ENCODE measurements at places on chromosomes 11 and 22.

DNA sequence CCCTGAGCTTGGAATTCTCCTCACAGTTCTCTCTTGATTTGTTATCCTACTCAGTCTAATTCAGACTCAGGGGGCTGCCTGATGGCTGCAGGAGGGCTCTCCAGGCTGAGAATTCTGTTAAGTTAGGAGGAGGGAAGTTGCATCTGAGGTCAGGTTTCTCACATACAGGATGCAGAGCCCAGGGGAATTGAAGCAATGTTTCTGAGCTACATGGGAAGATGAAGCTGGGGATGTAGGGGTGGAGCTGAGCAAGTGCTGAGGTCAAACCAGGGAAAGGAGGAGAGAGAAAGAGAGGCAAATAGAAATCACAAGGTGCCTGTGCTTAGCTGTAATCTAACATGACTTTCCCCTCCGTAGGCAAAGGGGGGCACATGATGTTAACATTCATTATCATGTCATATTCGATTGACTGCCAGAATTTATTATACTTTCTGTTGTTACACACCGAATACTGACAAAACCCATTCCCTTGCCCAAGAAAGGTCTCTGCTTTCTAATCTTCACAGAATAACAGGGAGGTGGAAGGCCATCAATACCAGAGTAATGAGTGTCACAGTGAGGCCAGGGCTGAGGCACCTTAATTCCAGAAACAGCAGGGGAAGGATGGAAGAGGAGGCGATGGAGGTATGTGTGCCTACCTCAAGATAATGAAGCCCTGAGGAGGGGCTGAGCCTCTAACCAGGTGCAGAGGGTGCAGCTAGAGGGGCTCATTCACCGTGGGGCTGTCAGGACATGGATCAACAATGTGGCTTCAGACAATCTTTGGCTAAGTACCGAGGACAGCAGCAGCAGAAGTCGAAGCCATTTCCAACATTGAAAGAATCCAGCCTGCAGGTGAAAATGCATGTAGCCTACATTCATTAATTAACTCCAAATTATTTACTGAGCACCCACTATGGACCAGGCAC lies 205.4 kb upstream of the SNX19 start:
- no peak for DNase-seq

DNA sequence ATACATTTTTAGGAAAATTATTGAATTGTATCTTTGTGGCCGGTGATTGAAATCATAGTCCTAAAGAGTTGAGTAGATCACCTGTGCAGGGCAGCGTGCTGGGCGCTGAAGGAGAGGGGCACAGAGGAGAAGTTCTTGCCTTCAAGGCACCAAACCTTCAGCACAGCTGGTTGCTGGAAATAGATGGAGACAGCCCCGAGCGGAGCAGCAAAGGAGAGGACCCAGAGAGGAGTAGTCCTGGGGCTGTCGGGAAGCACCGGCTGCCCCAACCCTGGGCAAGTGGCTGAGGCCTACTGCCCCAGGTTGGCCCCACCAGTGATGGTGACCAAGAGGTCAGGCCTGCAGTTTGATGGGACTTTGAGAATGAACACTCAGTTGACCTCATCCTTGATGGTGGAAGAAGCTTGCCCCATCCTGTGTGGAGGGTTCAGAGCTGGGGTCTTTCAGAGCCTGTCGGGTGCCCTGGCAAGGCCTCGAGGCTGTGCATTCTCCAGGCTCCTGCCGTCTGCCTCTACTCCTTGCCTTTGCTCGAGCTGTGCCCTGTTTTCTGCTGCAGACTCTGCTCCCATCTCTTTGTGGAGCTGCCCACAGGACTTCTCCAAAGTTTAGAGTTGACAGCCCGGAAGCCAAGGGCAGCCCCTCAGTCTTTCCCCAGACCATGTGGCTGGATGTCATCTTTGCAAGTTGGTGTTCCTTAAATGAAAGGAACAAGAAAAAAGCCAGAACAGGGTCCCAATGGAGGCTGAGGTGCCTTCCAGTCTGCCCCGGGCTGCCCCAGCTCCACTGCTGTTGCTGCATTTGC lies 285.1 kb downstream of the TBC1D22A start:
- no peak for DNase-seq

- DNase-seq: no peak
Observed at GRCh38 chr11:1291295-1292017, 18.0 kb downstream of the TOLLIP start.

GRCh38 chr11:12179531-12179930 lies 69.1 kb downstream of the MICAL2 start:
- DNase-seq: no peak

GRCh38 chr11:135001581-135001980 lies 589.5 kb upstream of the B3GAT1 start:
- no peak for DNase-seq

GRCh38 chr11:112100462-112100861 lies 13.8 kb downstream of the SDHD start:
- DNase-seq: no peak

GRCh38 chr11:65777821-65778361 lies 2.9 kb downstream of the AP5B1 start:
- DNase-seq: no peak

DNA sequence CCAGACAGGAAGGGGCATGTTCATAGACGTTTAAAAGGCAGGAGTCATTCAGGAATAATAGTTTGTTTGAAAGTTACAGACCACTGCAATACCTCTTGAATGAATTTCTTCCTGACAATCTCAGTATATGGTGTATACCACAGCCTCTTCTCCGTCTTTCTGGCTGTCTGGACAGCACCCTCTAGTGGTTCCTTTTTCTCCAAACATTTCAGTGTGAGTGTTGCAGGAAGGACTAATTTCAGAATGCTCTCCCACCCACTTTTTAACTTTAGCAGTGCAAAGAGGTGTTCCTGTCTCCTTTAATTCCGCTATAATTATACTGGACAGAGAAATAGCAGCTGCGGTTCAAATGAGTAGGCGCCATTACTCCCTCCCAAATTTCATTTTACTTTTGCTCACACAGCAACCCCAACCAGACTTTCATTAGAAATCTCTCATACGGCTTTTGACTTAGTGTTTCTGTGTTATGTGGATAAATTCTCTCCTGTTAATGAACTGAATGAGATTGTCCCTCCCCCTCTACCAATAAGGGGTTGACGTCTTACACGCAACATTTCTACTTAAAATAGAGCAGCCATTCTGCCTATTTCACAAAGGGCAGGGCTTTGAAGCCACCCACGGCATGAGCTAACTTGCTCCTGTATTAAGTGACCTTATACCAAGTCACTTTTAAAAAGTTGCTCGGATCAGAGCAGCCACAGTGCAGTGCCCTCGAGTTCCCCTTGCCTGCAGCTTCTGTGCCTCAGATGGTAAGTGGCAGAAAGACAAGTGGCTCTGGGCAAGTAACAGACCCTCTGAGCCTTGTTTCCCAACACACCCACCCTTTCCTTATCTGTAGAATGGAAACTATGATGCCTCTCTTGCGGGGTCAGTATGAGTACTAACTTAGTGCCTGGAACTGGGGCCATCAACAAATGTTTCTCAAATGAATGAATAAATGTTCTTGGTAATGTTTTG lies 368.6 kb downstream of the OPCML start:
- DNase-seq: no peak

GRCh38 chr11:78828676-78829075 lies 254.0 kb upstream of the NARS2 start:
- no peak for DNase-seq

DNA sequence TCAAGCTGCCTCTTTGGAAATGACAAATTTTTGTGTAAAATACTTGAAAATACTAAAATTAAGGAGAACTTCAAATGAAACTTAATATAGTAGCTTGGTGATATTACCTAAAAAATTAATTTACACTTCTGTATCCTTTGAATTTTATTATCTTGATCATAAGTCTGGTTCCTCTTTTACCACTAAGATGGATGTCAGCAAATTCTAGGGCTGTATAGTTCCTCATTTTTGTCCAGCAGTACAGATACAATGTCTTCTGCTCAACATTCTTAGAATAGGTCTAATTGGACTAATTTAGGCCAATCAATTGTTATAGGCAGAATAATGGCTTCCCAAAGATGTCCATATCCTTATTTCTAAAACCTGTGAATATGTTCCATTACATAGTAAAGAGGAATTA lies 1298.0 kb upstream of the RAG2 start:
- no peak for DNase-seq

DNA sequence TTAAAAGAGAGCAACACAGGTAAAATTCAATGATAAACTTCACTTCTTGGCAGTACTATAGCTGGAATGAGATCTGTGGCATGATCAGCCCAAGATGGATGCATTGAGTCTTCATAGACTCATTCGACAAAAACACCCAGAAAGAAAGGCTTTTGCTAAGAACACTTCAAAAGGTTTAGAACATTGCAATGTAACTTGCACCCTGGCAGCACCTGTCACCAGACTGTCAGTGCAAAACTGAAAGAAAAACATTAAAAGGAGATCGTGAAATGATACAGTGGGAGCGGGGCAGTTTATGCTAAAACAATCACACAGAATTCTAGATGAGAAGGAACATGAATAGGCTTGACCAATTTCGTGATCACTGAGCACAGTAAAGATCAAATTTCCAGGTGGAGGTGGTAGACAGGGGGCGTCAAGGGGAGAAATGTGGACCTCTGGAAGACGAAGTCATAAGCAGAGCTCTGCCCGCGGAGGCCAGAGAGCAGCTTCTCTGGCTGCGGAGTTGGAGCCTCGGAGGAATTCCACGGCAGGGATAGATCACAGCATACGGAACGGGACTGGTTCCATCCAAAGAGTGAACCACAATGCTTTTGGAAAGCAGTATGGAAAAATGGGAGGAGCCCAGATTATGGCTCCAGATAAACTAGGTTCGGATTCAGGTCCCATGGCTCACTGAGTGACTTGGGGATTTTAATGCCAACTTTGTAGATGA lies 11.9 kb downstream of the VSIG10L2 start:
- DNase-seq: no peak

- no peak for DNase-seq
Observed at GRCh38 chr11:114242032-114242431, 54.2 kb upstream of the NNMT start.

DNA sequence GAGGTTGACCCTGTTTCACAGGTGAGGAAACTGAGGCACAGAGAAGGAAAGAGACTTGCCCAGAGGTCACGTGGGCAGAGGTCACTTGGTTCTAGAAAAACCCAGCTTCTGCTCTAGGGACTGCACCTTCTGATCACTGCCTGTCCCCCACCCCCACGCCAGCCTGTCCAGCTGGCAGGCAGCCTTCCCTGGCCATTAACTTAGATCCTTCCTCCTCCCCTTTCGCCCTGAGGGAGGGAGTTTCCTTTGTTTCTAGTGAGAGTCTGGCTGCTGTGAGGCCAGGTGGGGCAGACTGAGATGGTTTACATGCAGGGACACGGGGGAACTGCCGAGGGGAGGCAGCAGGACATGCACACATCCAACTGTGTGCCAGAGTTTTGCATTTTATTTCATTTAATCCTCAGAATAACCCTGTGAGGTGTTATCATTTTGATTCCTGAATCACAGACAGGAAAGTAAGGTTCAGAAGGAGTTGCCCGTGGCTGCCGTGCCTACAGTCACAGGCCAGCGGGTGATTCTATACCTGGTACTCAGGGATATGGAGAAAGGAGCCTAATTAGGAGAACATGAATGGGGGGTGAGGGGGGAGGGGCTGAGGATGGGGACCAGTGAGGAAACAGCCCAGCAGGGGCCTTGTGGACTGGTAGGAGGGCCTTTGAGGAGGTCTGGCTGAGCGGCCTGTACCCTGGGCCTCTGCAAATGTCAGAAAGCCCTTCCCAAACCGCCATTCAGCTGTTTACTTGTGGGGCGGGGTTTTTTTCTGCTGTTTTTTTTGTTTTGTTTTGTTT lies 3.4 kb downstream of the FAM83F start:
- DNase-seq: no peak

GRCh38 chr11:20458905-20459632 lies 71.6 kb downstream of the PRMT3 start:
- DNase-seq: no peak

DNA sequence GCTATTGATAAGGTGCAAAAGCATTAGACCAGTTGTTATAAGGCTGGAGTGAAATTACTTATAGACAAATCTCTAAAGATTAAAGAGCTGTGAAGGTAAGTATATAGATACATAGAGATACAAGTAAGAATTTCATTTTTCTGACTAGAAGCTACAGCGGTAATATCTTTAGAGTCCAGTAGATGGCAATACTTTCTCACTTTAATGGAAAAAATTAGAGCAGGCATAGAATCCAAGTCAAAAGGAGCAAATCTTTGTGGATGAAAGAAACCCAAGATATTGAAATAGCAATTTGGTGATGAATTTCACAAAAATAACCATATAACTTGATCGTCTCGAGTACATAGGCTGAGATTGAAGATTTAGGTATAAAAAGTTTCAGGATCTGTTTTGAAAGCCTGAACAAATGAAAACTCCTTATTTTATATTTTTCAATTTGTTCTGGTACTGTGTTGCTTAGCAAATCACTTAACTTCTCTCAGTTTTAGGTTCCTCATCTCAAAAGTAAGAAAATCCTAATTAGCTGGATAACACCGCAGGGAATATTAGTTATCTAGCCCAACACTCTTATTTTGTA lies 81.9 kb downstream of the UVRAG start:
- peak; percentile 24 for DNase-seq

GRCh38 chr22:32971276-32971675 lies 86.9 kb downstream of the SYN3 start:
- DNase-seq: no peak

GRCh38 chr22:30537083-30537731 lies 9.3 kb downstream of the SEC14L6 start:
- DNase-seq: no peak

DNA sequence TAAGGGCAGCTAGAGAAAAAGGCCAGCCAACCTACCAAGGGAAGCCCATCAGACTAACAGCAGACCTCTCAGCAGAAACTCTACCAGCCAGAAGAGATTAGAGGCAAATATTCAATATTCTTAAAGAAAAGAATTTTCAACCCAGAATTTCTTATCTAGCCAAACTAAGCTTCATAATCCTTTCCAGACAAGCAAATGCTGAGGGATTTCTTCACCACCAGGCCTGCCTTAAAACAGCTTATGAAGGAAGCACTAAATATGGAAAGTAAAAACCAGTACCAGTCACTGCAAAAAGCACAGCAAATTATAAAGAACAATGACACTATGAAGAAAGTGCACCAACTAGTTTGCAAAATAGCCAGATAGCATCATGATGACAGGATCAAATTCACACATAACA lies 30.6 kb upstream of the CASP12 start:
- DNase-seq: no peak

- no peak for DNase-seq
Observed at GRCh38 chr11:46725338-46726205, 6.6 kb downstream of the F2 start.

- DNase-seq: no peak
Observed at GRCh38 chr22:21726650-21727049, 8.9 kb downstream of the YPEL1 start.

DNA sequence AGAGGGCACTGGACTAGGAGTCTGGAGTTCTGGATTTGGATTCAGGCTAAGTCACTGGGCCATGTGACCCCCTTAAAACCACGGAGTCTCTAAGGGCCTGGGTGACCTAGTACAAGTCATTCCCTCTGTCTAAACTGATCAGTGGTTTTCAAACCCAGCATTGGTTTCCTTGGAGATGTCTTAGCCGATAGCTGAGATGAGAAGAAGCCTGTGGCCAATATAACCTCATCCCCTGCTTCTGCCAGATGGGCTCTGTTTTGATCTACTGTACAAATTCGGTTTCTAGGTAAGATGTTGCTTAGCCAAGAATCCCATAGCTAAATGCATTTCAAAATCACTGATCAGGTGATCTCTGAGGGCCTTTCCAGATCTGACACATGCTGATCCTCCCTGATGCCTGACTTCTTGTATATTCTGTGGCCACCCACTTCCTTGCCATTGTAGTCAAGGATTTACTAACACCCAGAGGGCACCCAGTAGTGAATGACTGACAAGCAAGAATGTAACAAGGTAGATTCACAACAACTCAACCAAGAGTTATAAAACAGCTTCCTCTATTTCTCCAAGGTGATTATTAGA lies 53.1 kb downstream of the GALNT18 start:
- no peak for DNase-seq

GRCh38 chr11:117795638-117796455 lies 1.2 kb downstream of the DSCAML1 start:
- DNase-seq: no peak

Data from AG09319 (cell line).